ENCODE measurements at places on chromosomes 16 and 17.

GRCh38 chr16:47142486-47142820, 1.3 kb downstream of the NETO2 start:
- ATAC-seq = no peak

DNA sequence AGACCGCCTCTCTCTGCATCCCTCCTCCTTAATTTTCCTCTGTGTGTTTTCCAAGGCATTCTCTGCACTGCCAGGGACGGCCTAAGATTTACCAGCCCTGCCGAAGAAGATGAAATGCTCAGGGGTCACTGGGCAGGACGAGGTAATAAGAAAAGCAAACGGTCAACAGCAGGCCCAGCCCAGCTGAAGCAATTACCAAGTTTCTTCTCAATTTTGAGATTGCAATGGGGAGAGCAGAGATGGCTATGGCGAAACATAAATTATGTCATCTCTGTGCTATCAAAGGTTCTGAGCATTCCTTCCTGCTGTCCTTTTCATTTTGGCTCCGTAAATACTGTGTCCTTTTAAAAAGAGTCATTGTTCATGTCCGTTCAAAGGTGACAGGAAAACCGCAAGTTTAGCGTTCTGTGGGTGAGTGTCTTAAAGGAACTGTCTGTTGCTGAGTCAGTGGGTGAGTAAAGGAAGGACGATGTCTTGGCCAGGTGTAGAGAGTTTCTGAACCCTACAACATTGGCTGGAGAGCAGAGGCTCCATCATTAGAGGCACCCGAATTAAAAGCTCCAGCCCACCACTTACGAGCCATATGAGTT, 753.9 kb upstream of the EEF2KMT start:
- ATAC-seq = no peak

GRCh38 chr16:66608241-66609138, 4.0 kb downstream of the CMTM3 start:
- peak; percentile 42 for ATAC-seq

GRCh38 chr16:20610211-20610891, 34.2 kb upstream of the ACSM2B start:
- ATAC-seq = no peak

GRCh38 chr17:68204736-68205135, 43.1 kb upstream of the AMZ2 start:
- peak; percentile 43 for ATAC-seq

DNA sequence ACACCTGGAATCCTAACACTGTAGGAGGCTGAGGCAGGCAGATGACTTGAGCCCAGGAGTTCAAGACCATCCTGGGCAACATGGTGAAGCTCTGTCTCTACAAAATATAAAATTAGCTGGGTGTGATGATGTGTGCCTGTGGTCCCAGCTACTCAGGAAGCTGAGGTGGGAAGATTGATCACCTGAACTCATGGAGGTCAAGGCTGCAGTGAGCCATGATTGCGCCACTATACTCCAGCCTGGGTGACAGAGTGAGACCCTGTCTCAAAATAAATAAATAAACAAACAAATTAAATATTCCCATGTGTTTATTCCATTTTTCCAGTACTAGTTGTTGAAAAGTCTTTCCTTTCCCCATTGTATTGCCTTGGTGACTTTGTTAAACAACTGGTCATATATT, 74.8 kb upstream of the DNAH17 start:
- ATAC-seq = no peak

DNA sequence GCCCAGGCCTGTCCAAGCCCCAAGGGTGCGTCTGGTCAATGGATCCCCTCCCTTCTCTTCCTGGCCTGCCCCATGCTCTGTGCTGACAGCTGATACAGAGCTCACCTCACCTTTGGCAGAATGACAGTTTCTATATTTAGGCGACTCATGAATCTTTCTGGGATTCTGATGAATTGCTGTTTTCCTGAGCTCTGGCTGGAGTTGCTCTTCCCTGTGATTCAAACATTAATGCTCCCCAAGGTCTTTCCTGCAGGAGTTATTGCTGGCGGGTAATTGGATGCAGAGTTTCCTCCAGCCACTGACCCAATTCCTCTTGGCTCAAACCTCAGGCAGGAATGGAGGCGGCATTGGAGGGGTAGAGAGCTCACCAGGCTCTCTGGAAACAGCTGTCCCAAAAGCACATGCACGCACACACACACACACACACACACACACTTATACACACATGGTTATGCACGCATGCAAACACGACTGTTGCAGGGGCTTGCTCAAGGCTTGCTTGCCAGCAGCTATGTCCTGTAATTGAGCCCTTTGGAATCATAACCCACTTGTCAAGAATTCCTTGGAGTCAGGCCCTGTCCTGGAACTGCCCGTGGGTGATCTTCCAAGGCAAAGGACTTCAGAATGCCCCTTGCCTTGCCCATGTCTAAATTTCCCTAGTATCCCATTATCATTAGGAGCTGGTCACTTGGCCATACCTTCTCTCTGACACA, 128.8 kb downstream of the ASIC2 start:
- no peak for ATAC-seq

DNA sequence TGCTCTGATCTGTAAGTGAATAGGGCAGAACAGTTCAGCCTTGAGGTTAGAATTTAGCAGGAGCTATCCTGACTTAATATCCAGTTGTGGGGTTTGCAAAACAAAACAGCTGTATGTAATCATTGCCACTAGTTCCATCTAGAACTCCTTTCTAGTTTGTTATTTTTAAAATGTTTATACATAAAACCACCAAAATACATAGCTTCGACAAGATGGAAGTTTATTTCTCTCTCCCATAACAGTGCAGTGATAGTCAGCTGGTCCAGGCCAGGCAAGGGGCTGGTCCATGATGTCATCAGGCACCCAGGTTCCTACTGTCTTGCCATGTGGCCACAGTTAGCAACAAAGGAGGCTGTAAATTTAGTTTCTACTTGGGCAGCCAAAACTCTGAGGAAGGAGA, 10.5 kb upstream of the PLK1 start:
- ATAC-seq = no peak

GRCh38 chr17:1995907-1996799, 29.0 kb downstream of the RTN4RL1 start:
- no peak for ATAC-seq

DNA sequence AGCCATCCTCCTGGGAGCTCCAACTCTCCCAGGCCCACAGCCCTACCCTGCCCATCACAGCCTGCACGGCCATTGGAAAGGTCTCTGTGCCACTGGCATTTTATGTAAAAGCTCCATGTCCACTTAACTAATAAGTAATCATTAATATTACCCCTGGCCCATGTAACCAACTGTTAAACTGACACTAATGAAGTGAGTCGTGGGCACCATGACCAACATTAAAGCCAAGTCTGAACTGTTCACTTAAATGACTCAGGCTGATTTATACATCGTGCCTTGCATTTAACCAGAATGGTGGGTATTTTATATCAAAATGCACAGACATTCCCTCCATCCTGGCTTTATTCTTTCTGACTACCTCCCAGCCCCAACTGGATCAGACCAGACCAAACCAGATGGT, 229.3 kb downstream of the SOX9 start:
- ATAC-seq = no peak

DNA sequence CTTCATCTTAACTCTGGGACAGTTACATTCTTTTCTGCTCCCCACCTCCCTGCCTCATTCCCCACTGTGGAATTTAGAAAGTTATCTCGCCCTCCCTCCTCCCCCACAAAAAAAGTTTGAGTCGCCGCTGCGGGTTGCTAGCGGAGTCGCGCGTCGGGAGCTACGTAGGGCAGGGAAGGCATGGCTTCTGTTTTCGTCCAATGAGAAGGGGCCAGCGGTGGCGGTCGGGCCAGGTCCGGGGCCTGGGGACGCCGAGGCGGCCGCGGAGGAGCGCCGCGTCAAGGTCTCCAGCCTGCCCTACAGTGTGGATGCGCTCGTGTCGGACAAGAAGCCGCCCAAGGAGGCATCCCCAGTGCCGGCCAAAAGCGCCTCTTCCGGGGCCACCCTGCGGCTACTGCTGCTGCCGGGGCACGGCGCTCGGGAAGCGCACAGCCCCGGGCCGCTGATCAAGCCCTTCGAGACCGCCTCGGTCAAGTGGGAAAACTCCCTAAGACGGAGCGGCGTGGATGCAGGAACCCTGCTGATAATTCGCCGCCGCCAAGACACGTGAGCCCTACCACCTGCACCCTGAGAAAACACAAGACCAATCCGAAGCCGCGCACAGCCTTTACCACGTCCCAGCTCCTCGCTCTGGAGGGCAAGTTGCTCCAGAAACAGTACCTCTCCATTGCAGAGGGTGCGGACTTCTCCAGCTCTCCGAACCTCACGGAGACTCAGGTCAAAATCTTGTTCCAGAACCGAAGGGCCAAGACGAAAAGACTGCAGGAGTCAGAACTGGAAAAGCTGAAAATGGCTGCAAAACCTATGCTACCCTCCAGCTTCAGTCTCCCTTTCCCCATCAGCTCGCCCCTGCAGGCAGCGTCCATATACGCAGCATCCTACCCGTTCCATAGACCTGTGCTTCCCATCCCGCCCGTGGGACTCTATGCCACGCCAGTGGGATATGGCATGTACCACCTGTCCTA, 8.9 kb downstream of the OR4D1 start:
- ATAC-seq = peak; percentile 77

DNA sequence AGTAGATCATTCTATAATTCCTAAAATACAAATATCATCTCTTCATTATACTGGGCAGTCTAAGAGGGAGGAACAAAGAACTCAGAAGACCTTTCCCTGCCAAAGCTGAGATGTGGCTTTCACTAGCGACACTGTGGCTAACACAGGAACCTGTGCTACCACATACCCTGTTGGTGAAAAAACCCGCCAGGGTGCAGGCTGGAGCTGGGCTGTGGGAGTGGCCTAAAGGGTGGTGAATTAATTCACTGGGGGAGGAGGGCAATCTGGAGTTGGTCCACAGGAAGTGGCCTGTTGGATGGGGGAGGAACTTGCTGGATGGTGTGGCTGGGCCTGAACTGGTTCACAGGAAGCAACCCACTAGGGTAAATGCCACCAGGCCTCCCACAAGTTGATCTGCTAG, 7.4 kb downstream of the ZNF594 start:
- ATAC-seq = no peak

- no peak for ATAC-seq
Observed at GRCh38 chr16:15847611-15848175, 9.1 kb downstream of the MYH11 start.

DNA sequence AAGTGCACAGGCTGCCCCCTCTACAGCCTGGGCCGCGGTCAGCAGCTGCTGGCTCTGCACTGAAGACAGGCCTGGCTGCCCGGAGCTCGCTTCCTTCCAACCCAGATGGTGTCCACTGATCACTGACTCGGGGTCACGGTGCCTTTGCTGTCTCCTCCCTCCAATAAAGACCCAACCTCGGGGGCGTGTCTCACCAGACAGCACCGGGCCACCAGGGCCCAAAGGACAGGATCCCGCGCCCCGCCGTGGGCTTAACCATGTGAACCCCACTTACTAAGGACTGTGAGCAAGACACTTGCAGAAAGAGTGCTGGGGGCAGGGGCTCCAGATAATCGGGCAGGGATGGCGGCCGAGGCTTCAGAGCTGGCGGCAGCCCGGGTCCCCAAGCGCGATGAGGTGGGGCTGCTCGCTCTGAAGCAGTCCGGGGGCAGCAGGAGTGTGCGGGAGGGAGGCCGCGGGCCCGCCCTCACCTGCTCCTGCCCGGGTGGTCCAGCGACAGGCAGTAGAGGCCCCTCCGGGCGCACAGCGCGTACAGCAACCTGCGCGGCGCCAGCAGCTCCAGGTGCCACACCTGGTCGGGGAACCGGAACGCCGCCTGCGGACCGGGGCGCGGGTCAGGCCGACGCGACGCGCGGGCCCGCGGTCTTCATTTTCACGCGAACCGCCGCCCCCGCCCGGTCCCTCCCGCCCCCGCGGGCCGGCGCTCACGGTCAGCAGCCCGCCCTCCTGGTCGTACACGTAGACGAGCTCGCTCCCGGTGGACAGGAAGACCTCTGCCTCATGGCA, 502 bp downstream of the FAAP100 start:
- ATAC-seq = no peak

- no peak for ATAC-seq
Observed at GRCh38 chr17:75900691-75901533, 3.8 kb downstream of the MRPL38 start.

DNA sequence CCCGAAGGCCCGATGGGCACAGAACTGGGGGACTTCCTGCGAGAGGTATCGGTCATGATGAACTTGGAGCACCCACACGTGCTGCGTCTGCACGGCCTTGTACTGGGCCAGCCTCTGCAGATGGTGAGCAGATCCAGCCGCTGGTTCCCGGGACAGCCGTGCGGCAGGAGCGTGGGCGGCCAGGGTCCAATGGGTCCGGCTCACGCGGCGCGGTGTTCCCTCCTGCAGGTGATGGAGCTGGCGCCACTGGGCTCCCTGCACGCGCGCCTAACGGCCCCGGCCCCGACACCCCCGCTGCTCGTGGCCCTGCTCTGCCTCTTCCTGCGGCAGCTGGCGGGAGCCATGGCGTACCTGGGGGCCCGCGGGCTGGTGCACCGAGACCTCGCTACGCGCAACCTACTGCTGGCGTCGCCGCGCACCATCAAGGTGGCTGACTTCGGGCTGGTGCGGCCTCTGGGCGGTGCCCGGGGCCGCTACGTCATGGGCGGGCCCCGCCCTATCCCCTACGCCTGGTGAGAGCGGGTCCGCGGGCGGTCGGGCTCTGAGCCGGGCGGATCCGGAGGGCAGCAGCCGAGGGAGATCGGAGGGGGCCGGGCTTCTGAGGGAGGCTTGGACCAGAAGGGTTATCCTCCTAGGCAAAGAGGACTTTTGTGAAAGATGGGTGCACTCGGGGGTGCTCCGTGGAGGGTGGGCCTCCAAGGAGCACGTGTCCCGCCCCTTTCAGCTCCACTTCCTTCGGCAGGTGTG, 3.0 kb downstream of the TNK1 start:
- ATAC-seq = peak; percentile 97

DNA sequence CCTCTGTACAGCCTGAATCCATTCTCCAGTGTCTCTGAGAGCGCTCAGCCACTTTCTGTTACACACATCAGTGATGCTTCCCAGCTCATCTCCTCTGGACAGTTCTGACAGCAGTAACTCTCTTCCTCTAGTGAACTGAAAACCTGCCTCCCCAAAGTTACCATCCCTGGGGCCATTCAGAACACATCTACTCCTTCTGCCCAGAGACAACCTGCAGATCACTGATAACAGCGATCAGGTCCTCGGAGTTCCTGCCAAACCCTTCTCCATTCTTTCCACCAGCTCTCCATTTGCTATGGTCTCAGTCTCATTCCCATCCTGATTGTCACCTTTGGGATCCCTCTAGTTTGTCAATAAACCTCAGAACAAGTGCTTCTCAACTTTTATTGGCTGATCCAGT, 7.3 kb downstream of the ZZEF1 start:
- no peak for ATAC-seq

- no peak for ATAC-seq
Observed at GRCh38 chr17:2946144-2946543, 117.3 kb downstream of the OR1D5 start.
